Lung microvascular endothelial cell (primary cell): ENCODE measurements at places on chromosomes 1 and 21.

GRCh38 chr1:98032958-98033357, 112.1 kb upstream of the DPYD start:
- DNase-seq, result no peak

- DNase-seq, result peak; percentile 74
These were observed 18.8 kb upstream of the TENT5B start for GRCh38 chr1:27031235-27032118.

GRCh38 chr1:181117648-181118449, 29.3 kb downstream of the IER5 start:
- DNase-seq, result peak; percentile 59

- DNase-seq, result no peak
These were observed 126.1 kb downstream of the HMCN1 start for GRCh38 chr1:185860311-185860710.

GRCh38 chr1:55313903-55314302, 98.7 kb upstream of the USP24 start:
- DNase-seq, result no peak

DNA sequence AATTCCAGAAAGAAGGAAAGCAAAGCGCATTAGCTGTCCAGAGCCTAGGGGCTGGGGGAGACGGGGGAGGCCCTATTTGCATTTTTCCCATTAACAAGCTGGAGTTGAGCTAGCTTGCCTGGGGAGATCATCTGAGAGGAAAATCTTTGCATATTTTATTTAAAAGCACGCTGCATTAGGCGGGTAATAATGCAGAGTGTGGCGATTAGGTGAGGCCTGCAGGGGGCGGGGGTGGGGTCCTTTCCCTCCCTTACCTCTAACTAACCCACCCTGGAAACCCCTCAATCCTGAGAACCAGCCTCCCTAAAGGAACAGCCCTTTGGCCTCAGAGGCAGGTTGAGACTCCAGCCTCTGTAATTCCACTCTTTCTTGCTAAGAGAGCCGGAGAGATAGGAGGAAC, 16.2 kb downstream of the C1orf216 start:
- no peak for DNase-seq

- no peak for DNase-seq
These were observed 37.6 kb downstream of the DDAH1 start for GRCh38 chr1:85427331-85427730.

- DNase-seq, result peak; percentile 11
These were observed 85.8 kb upstream of the KCNJ15 start for GRCh38 chr21:38170704-38171682.

DNA sequence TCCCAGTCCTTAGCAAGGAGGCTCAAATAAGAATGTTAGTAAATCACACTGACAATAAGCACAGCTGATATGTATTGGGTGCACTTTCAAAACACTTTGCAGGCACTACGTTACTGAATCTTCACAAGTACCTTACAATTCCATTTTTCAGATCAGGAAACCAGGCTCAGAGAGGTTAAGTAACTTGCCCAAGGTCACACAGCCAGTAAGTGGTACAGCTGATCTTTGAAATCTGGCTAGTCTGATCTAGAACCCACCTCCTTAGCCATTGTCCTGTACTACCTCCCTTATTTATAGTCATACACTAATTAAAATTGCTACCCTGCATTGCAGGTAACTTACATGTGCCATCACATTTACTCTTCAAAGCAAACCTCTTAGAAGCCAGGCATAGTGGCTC, 122.1 kb upstream of the KLHDC7A start:
- no peak for DNase-seq

DNA sequence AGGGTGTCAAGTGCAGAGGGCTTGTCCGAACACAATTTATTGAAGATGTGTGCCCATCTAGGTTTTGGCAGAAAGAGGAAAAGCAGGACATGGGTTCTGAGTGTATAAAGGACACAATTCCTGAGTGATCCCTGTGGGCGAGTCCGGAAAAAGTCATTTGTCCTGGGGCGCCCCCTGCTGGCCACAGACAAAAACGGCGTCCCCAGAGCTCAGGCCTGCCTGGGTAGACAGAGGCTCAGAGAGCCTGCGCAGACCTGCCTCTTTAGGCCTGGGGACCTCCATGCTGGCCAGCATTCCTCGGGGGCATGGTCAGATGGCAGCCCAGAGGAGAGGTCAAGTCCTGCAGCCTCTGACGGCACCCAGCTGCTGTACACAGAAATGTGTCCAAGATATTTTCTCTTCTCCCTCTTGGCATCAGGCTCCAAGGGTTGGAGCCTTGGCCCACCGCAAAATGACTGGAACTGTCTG, 65.5 kb upstream of the LRP8 start:
- peak; percentile 80 for DNase-seq

- DNase-seq, result no peak
These were observed 4.5 kb upstream of the NPHP4 start for GRCh38 chr1:5996641-5997270.

DNA sequence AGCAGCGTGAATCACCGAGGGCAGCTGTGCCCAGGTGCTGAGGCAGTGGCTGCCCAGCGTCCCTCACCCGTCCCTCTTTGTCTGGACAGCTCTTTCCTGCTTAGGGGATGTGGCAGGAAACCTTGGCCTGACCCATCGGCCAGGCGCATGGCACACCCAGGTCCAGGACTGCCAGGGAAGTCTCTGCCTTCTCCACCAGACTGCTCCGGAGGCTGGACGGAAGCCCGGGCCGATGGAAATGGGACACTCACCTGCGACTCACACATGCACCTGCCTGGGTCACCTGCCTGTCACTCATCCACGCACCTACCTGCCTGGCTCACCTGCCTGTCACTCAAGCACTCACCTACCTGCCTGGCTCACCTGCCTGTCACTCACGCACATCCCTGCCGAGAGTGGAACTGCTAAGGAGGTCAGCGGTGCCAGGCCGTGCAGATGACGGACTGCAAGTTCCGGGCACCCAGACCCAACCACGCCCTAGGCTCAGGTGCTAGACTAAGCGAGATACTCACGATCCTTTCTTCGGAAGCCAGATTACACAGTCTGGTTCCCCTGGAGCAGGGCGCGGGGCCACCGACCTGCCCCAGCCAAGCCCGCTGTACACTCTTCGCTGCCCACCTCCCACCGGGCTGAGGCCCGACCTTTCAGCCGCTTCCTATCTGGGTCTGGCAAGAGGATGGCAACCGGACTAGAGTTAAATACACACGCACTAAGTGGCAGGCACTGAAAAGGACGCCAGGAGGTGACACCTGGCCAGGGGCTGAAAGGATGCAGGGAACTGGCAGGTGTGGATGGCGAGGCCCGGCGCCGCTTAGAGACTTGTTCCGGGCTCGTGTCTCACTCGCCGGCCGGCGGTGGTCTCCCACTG, 1.1 kb downstream of the UBE2J2 start:
- peak; percentile 47 for DNase-seq

DNA sequence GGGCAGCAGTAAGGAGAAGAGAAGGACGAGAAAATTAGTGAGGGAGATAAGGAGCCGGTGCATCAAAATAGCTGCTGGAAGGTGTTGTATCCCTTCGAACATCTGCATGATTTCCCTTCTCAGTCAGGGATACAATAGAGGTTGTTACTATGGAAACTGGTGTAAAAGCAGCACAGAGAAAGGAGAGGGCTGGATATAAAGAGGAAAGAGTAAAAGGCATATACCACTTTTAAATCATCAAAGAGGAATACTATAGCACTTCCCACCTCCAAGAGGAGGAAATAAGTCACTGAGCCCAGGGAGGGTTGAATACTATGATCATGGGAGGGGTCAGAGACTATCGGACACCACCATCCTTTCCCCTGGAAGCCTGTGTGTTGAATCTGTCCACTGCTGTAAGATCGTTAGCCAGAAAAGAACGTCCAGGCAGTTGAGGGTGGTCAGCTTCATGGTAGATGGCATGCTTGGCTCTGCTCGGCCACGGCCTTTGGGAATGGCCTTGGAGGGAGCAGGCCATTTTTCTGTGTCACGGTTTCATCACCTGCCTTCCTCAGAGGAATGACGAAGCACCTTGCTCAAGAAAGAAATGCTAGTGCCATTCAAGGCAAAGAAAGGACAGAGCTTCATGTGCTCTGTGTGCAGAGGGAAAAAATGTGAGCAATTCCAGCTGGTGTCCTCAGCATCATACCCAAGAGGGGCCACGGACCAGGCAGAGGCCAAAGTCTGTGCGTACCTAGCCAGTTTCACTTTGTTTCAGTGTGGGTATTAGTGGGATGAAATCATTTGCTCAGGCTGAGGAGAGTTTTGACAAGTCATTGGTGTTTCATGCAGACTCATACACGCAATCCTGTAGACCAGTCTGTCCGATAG, 64.2 kb downstream of the IRF2BP2 start:
- peak; percentile 72 for DNase-seq

GRCh38 chr1:29523136-29523535, 286.8 kb downstream of the PTPRU start:
- no peak for DNase-seq

DNA sequence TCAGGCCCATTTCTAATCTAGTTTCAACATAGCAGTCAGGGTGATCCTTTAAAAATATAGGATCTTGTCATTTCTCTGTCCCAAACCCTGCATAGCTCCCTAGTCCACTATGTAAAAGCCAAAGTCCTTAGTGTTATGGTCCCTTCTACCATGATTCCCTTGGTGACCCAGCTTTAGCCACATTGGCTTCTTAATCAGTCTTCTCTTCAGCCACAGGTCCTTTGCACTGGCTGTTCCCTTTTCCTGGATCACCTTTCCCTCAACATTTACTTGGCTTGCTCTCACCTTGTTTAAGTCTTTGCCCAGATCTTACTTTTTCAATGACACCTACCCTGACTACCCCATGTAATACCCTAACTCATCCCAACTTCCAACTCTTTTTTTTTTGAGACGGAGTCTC, 11.7 kb upstream of the FUCA1 start:
- DNase-seq, result no peak

DNA sequence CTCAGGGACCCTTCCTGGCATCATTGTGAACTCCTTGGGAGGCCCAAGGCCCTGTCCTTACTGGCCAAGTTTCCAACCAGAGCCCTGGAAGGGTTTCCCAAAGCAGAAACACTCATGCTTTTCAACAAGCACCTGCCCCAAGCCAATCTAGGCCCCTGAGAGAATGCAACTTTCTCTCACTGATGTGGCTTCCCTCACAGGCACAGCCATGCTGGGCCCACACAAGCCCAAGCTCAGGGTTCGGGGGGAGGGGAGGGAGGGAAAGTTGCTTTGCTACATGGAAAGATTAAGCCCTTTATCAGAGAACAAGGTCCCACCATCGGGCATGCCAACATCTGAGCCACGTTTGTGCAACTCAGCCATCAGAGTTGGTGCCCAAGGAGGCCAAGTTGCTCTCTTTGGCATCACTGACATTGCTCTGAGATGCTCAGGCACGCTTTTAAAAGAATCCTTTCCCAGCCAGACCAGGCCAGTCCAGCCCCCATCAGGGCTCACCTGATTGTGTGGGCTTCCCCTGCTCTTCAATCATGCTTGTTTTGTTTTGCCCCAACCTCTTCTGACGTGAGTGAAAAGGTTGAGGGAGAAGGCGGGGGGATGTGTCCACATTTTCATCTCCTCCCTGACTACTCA, 43.5 kb downstream of the RIMS3 start:
- DNase-seq, result no peak

DNA sequence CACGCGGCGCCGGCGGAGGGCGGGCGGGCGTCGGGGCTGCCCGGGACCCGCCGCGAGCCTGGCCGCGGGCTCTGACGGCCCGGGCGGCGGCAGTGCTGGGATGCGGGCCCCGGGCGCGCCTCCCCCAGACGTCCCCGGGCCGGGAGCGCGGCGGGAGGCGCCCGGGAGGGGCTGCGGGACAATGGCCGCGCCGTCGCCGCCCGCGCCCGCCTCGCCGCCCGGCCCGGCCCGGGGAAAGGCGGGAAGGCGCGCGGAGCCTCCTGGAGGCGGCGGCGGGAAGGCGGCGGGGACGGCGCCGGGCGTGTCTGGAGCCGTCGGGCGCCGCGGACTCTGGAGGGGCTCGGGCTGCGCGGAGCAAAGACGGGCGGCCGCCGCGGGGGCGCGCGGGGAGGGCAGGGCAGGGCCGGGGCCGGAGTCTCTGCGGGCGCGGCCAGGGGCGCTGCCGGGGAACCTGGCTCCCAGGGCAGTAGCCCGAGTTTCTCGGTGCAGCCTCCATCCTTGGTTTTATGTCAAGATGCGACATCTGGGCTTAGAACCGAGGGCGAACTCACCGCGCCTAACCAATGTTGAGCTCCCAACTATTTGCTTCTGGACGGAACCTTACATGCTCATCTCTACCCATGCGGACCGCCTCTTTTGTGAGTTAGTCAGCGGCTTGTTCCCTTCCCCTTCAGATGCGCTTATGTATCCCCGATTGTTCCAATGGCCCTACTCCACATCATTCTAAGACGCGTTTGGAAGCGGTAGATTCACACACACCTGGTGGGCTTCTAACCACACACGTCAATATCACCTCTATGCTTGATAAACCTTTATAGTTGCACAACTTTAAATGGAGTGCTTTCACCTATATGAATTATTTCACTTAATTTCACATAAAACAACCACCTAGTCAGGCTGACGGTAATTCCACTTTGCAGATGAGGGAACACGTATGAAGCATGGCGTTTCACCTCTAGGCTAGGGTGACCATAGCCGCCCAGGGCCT, 651 bp downstream of the ZBTB8A start:
- peak; percentile 59 for DNase-seq

DNA sequence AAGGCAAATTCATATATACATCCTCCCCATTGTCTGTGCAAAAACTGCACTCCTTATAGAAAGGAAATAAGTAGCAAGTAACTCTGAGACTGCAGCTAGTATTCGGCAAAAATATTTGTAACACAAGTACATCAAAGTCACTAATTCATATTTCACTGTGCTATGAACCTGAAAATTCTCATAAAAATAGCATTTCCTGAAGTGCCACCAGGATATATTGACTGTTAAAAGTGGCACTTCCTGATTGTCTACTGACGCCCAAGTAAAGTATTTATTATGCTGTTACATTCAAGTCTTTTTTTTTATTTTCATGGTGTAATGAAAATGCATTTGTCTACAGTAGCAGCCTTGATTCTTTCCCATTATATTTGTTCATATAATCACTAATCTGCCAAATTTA, 673.8 kb downstream of the PTPRC start:
- DNase-seq, result no peak

- no peak for DNase-seq
These were observed 507.1 kb upstream of the ZRANB2 start for GRCh38 chr1:71587961-71588360.

DNA sequence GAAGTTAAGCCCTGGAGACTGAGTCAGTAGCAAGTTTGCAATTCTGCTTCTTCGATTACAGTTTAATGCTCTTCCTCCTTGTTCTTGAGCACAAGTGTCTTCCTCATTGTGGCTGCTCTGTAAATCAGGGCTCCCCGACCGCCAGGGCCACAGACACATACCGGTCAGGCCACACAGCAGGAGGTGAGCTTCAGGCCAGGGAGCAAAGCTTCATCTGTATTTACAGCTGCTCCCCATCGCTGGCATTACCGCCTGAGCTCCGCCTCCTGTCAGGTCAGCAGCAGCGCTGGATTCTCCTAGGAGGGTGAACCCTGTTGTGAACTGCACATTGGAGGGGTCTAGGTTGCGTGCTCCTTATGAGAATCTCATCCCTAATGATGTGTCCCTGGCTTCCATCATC, 1.7 kb upstream of the TRAPPC10 start:
- no peak for DNase-seq

DNA sequence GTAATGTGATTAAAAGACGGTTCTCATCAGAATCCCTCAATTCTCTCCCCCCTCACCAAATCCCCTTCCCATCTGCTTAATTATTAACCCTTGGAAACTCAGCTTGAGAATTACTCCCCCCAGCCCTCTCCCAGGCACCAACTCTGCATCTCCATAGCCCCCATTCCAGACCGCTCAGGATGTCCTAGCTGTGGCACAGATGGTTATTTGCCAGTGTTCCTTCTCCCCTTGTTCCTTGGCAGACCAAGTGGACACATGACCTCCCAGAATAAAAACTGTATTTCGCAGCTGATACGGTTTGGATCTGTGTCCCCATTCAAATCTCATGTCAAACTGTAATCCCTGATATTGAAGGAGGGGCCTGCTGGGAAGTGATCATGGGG, 14.6 kb downstream of the HENMT1 start:
- DNase-seq, result no peak
